ENCODE measurements at places on chromosomes 5 and 9.

DNA sequence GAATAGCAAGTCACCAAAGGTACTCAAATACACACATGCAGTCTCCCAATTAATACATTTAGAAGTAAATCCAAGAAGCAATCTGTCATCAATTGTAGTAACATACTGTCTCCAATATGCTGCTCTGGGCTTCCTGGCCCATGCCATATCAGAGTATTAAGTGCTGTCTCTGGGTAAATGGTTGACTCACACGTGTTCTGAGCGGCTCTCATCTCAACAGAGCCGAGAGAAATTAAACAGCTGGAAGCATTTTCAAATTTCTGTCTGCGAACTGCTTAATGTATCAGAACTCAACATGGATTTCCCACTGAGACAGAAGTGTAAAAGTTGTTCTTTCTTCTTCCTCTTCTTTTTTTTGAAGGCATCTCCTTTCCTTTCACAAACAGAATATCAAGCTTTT is 247.3 kb upstream of the TAS2R1 start:
- no peak for DNase-seq

DNA sequence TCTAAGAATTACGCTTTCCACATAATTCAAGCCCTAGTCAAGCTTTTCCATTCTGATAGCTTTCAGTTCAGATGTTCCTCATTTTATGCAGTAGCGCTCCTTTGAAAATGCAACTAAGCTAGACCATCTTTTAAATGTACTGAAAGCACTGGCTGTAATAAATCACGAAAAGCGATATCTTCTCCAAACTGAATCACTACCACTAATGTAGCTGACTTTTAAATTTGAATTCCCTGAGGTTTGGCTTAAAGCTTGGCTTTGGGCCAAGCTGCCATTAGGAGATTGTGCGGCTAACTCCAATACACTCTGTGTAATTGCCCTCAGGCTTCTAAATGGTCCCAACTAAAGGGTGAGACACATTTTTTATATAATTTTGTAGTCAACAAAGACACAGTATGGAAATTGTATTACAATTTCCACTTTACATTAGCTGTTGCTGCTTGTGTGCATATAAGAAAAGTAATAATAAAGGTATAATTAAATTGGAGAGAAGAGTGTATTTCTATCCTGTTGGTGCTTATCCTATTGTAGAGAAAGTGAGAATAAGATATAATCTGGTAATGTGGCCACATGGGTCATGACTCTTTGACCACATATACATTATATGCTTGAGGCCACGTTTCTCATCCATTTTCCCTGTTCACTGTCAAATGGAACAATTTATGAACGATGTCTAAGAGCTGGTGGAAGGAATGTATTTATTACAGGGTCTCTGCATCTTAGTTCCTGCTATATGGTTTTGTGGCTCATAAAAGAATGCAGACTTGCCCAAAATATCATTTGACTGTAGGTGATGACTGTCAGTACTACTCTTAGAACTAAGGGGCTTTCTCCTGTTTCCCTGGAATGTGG is 118.7 kb upstream of the TAF11L2 start:
- DNase-seq, result no peak

DNA sequence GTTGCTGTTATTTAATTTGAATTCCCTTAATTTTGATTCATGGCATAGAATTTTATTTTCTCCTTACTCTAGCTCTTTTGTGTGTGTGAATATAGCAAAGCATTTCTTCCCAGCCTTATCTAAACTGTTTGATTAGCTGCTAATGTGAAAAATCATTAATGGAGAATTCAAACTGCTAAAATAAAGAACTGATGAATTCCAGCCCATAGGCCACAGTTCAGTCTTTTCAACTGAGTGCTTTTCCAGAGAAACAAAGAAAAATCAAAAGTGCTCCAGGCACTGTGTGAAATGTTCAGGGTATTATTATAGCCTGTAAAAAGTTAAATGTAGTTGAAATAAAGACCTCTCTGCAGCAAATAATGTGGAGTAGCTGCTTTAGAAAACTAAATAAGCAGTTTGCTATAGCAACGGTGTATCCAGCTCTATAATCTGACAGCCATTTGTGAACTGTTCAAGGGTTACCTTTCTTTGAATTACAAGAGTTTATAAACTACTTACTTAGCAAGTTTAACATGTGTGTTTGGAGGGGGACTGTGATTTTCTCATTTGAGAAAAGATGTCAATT is 123.8 kb downstream of the GIN1 start:
- no peak for DNase-seq

- no peak for DNase-seq
These were observed 222.9 kb upstream of the EFNA5 start for GRCh38 chr5:107893642-107894041.

DNA sequence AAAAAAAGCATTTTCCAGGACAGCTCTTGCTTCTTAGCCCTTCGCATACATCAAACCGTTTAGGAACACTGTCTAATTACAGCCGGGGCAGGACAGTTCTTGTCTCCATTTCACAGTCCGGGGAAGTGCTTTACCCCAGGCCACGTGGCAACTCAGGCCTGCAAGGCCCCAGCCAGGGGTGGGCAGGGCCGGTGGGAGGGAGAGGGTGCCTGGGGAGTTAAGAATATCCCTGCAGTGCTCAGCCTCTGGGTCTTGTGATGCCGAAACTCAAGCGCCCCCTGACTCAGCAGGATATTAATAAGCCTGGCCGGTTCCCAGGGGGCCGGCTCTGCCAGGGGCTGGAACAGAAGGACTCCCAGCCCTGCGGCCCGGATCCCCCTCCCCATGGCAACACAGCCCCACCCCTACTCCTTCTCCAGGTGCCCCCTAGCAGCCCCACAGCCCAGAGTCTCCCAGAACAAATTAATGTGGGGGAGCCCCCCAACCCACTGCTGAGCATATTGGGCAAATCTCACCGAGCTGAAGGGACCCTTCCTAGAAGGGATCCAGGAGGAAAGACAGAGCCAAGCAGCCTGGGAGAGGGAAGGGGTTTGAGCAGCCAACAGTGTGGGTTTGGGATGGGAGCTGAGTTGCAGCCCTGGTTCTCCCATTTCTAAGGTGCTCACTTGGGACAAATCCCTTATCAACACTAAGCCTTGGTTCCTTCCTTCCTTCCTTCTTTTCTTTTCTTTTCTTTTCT is 45.3 kb downstream of the PLPP7 start:
- DNase-seq, result no peak

GRCh38 chr5:156479849-156480248 is 152.9 kb downstream of the SGCD start:
- DNase-seq, result no peak

GRCh38 chr5:180439911-180440769 is 54.0 kb upstream of the CNOT6 start:
- peak; percentile 65 for DNase-seq

DNA sequence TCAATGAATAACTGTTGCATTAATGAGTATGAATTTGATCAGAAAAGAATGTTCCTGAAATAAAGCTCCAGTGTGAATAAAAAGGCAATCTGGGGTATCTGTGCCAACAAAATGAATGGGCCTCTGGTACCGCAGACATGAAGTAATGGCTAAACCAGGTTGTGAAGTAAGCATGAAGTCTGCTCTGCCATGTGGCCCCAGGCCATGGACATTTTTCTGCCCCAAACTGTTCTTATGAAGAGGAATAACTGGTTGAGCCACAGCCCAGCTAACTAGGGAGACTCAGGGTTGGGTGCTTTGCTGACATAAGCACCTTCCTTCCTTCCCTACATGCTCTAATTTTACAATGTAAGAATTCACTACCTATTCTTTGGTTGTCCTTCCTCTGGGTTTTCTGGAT is 147.4 kb upstream of the LRRTM2 start:
- no peak for DNase-seq

- DNase-seq, result no peak
These were observed 630.3 kb upstream of the CDH18 start for GRCh38 chr5:20618340-20618739.

DNA sequence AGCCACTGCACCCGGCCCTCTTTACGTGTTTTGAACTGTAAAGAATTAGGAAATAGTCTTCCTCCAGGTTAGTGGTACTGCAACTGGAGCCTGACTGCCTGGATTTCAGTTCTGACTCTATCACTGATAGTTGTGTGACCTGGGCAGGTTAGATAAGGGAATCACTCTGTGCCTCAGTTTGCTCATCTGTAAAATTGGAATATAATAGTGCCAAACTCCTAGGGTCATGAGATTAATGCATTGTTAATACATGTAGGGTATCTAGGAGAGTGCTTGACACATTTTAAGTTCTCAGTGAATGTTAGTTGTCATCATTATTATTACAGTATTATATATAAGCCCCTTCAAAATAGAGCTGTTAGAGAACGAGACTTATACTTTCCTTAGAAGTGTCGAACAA is 72.5 kb upstream of the FSD1L start:
- no peak for DNase-seq

DNA sequence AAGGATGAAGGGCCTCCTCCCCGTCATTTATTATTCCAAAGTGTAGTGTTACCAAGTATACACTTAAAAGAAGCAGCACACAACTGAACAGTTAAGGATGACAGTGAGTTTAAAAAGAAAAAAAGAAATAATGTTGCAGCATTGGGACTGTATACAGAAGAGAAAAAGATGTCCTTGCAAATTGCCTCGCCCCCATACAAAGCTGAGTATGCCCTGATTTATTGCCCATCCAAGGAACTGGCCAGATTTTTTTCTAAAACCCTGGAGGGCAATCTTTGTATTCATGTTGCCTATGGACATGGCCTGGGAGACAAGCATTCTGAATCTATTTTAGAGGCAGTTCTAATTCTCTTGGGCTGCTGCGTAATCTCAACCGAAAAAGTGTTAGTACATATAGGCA is 182.7 kb upstream of the NR4A3 start:
- no peak for DNase-seq

- DNase-seq, result no peak
These were observed 7.0 kb downstream of the PAM start for GRCh38 chr5:102762095-102762534.

DNA sequence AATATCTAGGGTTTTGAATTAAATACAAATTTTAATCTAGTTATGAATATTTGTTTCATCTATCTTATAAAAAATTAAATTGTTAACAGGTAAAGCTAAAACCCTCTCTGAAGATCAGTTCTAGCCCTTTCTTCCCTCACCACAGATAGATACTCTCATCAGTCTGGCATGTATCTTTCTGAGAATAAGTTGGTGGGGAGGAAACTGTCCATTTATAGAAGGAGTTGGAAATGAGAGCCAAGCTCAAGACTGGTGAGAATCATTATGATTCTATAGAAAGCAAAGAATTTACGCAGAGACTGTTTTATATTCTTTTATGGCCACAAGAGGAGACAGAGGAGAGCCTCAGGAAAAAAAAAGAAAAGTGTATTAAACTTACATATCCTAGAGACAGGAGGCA is 59.0 kb downstream of the STARD4 start:
- DNase-seq, result no peak

GRCh38 chr9:129525656-129526196 is 95.2 kb downstream of the C9orf50 start:
- no peak for DNase-seq

DNA sequence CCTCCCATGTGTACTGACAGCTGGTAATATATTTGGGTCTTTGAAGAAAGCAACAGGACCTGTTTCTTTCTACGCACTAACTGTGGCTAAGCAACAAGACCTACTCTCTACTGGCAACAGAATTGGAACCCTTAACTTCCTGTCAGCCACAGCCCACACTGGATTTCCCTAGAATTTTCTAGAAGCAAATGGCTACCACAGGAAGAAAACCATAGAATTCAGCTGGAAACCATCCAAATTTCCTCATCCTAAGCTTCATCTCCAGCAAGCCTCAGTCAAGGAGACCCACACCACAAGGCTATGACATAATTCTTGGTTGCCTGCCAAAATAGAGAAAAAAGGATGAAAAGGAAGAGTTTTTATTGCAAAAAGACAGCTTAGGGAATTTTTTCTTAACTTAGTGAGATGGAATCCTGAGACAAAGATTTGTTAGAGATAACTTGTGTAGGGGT is 171.8 kb upstream of the TNC start:
- no peak for DNase-seq

- DNase-seq, result no peak
These were observed 512.9 kb upstream of the PTGER4 start for GRCh38 chr5:40166802-40167201.

DNA sequence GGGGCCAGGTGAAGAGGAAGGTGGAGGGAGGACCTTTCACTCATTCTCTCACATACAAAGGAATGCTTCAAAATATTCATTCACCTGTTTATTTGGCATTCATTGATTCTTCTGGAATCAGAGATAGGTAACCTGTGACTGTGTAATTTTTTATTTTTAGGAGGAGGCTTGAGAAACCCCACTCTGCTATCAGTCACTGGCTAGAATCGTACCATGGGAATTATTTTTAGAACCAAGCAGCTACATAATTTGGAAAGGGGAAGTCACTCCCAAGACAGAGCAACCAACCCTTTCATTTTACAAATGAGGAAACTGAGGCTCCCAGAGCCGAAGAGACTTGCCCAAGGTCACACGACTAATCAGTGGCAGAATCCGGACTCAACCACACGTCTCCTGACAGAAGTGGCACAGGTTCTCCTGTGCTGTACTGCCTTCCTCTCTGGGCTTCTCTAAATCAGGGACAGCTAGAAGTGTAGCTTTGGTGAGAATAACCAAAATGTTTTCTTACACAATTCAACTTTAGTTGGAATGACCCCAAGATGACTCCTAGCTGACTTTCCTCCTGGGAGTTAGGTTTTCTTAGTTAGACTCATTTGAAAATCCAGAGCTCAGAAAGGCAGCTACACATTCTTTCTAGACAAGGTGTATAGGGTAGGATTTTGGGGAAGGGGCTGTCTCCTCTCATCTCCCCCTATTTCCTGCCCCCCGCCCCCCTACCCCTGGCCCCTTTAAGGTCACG is 264.3 kb upstream of the PANK3 start:
- no peak for DNase-seq

DNA sequence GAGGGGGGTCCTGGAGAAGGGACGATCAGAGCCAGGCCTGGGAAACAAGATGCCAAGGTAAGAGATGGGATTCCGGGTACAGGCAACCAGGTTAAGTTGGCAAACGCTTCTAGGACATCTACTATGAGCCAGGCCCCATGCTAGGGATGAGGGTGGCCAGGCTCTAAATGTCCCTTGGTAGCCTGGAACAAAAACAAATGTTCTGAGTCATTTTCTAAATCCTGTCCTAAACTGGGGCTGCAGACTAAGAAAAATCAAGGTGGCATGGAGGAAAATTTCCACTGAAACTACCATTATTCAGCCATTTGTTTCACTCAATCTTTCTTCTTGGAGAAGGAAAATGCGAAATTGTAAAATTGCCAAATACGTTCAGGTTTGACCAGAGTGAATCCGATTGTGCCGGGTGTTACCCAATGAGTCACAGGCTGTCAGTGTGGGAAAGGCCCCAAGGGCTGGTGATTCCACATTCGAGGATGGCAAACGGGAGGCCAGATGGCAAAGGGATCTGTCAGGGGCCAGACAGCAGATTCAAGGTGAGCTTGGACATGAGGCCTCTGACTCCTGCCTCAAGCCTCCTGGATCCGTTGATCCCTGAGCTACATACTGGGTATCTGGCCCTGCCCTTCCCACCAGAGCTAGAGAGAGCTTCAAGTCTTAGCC is 57.6 kb downstream of the PAX5 start:
- no peak for DNase-seq

- DNase-seq, result no peak
These were observed 1.4 kb downstream of the TJP2 start for GRCh38 chr9:69175486-69175885.

GRCh38 chr5:131942016-131942415 is 3.4 kb downstream of the MEIKIN start:
- no peak for DNase-seq

GRCh38 chr9:121694600-121694999 is 43.2 kb downstream of the DAB2IP start:
- DNase-seq, result no peak

- DNase-seq, result no peak
These were observed 135.7 kb downstream of the FANCC start for GRCh38 chr9:95181835-95182234.

GRCh38 chr9:16575142-16575985 is 295.1 kb downstream of the BNC2 start:
- no peak for DNase-seq

GRCh38 chr9:34440017-34440416 is 18.4 kb downstream of the FAM219A start:
- DNase-seq, result no peak
